ENCODE measurements at places on chromosomes 1 and 21. TPM values are rescaled to one million over a fixed set of nuclear protein-coding genes. Genes with fewer than 3 reads are reported as not detected.

Gene RNU11
- not detected for total RNA-seq

Gene LHX8
- total RNA-seq = 0.59 TPM

Gene FCRL2
- not detected for total RNA-seq

Gene MAP3K7CL
- 38.0 TPM for total RNA-seq

Gene CACNA1S
- not detected for total RNA-seq

Gene EPHX1
- 45.7 TPM for total RNA-seq

Gene SLC45A1
- 0.30 TPM for total RNA-seq

Gene TFF3
- total RNA-seq = 0.47 TPM
